ENCODE measurements at places on chromosomes 12 and 14.
A peak's percentile ranks its signal among the peaks of the same experiment; 100 is the strongest.

- no peak for DNase-seq
Measured at GRCh38 chr14:90096566-90096965, 34.8 kb downstream of the KCNK13 start.

DNA sequence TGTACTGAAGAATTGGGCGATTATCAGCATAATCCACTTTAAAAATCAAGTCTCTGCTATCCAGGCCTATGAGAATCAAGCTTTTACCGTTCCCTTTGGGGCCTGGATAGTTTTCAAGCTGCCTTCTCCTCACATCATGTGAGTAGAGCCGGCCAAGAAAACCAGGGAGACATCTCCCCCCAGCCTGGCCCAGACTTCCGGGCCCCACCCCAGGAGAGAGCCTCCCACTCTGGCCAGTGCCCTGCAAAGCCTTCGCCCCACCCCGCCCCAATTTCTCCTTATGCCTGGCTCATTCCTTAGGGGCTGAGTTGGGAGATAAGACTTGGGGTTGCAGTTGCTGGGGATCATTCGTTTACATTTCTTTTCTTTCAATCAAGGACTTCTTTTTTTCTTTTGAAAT lies 1.4 kb upstream of the TMEM132C start:
- DNase-seq, result no peak

DNA sequence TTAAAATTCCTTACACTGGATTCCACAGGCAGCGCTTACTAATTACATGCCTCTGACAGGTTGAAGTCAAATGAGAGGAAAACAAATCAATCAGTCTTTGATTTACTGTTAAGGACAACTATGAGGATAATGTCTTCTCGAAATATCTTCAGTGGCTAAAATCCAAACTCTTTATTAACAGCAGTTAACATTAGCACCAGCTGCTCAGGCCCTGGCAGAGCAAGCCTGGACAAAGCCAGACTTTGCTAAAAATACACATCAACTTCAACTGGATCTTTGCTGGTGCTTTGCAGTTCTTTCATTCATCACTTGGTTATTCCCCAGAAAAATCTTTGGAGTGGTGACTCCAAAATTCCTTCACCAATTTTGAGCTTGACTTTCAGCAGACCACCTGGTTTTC lies 98.7 kb downstream of the HECTD4 start:
- no peak for DNase-seq

DNA sequence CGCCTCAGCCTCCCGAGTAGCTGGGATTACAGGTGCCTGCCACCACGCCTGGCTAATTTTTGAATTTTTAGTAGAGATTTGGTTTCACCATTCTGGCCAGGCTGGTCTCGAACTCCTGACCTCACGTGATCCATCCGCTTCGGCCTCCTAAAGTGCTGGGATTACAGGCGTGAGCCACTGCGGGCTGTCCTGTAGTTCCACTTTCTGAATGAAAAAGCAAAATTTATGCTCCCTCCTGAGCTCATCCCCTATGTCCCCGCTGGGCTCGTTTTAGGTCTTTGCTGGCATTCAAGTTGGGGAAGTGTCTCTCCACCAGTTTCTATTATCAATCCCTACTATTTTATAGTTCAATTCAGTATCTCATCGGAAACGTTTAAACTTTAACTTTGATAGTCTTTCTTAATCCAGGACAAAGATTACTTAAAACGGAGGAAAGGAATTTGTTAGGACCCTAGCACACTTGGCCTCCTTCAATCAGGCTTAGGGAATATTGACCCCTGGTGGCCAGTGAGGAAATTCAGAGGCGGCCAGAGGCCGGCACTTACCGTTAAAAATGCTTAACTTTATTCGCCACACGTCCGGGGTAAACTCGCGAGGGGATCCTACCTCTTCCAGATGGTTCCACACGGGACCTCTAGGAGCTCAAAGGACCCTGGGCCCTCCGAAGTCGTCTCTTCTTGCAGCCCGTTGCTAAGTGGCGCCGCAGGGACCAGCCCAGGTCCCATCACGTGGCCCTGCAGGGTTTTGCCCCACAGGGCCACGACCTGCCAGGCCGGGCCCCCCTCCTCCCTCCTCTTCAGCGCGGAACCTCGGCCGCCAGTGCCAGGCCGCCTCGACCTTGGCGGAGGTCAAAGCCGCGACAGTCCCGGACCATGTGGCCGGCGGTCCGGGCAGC lies 11.4 kb upstream of the DNAL1 start:
- peak; percentile 46 for DNase-seq

DNA sequence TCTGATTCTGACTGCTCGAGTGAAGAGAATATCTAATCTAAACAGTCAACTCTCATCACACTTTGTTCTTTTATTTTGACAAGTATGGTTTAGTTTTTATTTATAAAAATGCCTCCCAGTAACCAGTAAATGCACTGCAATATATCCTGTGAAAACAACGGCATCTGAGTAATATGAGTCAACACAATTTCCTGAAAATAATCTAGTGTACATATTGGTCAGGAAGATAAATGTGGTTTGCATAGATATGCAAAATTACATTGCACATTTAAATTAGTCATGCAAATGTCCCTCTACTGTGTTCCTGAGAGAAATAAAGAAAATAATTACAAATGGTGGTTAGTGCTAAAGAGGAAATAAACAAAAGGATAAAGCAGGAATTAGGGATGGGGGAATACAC lies 1190.7 kb upstream of the SEL1L start:
- no peak for DNase-seq

- DNase-seq, result no peak
Measured at GRCh38 chr12:44511289-44511688, 364.8 kb downstream of the NELL2 start.

- DNase-seq, result no peak
Measured at GRCh38 chr12:2483713-2484112, 311.1 kb upstream of the FKBP4 start.

DNA sequence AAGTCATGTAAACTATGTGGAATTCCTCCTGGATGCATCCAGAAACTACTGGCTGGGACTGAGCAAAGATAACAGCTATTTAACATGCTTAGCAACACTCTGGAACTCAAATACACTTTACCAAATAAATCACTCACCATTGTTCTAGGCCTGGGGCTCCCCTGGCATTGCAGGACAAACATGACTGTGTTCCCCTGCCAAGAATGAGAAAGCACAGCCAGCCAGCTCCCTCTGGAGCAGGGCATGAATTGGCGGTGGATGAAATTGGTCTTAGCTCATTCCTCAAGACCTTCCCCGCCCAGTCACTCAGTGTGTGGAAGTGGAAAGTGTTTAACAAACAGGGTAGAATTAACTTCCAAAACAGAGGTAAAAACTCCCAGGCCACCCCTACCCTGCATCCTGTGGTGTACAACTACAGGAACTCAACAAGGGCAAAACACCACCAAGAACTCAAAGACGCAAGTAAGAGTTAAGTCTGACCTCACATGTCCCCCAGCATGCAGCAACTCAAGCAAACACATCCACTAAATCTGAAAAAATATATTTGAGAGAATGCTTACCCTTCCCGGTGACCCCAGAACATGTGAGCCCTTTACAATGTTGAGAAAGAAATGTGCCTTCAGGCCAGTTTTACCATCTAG lies 58.4 kb upstream of the BDKRB2 start:
- no peak for DNase-seq

- DNase-seq, result no peak
Measured at GRCh38 chr12:11765421-11765816, 115.9 kb downstream of the ETV6 start.

- DNase-seq, result no peak
Measured at GRCh38 chr14:61101803-61102548, 120.9 kb downstream of the SLC38A6 start.

GRCh38 chr12:104049278-104049902 lies 597 bp downstream of the GLT8D2 start:
- no peak for DNase-seq

- no peak for DNase-seq
Measured at GRCh38 chr14:82490397-82490796, 956.7 kb upstream of the SEL1L start.

DNA sequence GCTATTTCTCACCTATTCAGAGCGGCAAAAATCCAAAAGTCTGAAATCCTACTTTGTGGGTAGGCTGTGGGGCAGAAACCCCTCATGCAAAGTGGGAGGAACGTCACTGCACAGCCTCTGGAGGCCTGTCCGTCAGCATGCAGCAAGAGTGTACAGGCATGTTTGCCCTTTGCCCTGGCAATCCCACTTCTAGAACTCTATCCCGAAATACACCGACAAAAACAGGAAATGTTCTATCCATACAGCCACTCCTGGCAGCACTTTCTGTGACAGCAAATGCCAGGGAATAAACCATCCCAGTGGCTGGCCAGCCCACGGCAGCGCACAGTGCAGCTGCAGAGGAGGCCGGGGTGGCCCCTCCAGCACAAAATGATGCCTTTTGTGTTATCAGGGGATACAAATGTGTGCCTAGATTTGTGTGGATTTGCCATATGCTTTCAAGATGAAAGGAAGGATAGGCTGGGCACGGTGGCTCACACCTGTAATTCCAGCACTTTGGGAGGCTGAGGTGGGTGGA lies 39.7 kb downstream of the AMN start:
- no peak for DNase-seq

DNA sequence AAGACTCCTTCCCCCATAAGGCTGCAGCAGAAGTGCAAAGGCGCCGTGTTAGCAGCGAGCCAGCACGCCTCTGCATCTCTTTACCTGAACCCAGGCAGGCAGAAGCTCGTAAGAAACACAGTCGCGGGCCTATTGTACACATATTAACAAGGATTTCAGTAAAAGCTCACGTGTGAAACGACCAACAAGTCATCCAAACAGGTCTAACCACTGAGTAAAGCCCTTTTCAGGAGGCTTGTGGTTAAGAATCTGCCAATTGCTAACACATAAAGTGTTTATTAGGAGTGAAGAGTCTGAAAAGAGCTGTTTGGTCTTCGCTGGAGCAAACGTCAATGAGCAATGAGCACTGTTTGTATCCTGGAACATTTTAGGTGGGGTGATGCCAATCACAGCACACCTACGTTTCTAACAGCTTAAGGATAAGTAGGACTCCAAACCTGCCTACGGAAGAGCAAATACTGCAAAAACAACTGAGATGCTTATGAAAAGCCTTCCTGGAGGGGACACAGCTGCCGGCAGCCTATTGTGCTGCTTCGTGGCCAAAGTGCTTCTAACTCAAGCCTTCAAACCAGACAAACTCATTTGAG lies 43.1 kb downstream of the PRKAB1 start:
- peak; percentile 97 for DNase-seq

- DNase-seq, result no peak
Measured at GRCh38 chr14:75800792-75801191, 139.7 kb downstream of the TTLL5 start.

GRCh38 chr12:5258926-5259325 lies 173.0 kb upstream of the NTF3 start:
- no peak for DNase-seq

- DNase-seq, result no peak
Measured at GRCh38 chr12:87923361-87923760, 105.8 kb downstream of the C12orf50 start.

- no peak for DNase-seq
Measured at GRCh38 chr12:31896514-31897039, 62.6 kb upstream of the RESF1 start.

GRCh38 chr14:99041820-99042174 lies 230.2 kb downstream of the BCL11B start:
- DNase-seq, result no peak

DNA sequence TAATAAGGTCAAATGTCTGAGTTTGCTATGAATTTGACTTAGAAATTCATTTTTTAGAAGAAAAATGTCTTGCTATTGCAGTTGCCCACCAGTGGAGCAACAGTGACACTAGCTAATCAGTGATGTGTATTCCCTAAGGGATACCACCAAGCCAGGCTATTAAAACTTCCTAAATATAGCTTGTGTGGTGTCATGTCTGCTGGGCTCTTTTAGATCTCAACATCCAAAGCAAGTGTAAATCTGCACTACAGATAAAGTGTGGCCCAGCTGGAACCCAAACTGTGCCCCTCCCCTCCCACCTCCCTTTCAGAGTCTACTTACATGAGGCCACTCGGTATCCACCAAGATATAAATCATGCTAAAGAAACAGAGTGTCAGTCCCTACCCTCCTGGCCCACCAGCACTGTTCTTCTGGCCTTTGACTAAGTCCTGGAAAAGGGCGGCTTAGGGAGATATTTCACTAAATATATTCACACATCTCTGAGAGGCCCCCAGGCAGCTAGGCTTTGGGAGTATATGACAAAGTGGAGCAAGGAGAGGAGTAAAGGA lies 53.8 kb downstream of the SLC35F4 start:
- DNase-seq, result no peak

- no peak for DNase-seq
Measured at GRCh38 chr12:103903993-103904392, 26.2 kb upstream of the HSP90B1 start.

GRCh38 chr12:101997102-101997501 lies 64.7 kb downstream of the WASHC3 start:
- no peak for DNase-seq

GRCh38 chr14:106218174-106218573 lies 691.8 kb downstream of the TMEM121 start:
- no peak for DNase-seq

GRCh38 chr12:131408484-131408883 lies 302.4 kb upstream of the SFSWAP start:
- DNase-seq, result no peak

GRCh38 chr14:50822501-50823042 lies 8.4 kb downstream of the NIN start:
- no peak for DNase-seq

DNA sequence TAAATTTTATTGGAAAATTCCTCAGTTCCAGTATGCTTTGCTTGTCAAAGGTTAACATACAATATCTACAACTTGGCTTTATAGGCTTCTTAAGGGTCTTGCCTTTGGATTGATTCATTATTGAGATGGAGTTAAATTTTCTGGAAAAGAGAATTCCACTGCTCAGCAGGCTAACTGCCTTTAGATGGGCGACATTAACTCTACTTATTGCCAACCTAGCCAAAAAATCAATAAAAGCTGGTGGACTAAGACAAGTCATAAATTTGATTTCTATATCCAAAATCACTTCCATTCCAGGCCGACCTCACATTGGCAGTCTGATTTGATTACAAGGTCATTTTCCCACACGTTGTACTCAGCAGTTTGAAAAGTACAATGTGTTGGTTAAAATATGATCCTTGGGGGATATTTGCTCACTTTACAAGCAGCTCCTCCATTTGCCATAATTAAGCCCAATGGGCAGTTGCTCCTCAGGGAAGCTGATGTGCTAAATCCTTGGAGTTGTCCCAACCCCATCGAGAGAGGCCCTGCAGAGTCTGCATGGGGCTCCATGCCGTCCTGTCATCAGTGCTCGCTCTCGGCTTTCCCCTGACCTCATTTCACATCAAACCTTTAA lies 36.1 kb upstream of the CRY1 start:
- no peak for DNase-seq

Data from NCI-H510A (cell line).